ENCODE measurements at places on chromosomes 6 and 20. TPM values are rescaled to one million over a fixed set of nuclear protein-coding genes. Genes with fewer than 3 reads are reported as not detected.

The AGER gene
- total RNA-seq: 20.7 TPM

The SLC16A10 gene
- 4.2 TPM for total RNA-seq

The CFAP206 gene
- not detected for total RNA-seq

The KCNK5 gene
- total RNA-seq: 33.8 TPM

The RPS6KA2 gene
- 2.8 TPM for total RNA-seq

The TBXT gene
- not detected for total RNA-seq

DNA sequence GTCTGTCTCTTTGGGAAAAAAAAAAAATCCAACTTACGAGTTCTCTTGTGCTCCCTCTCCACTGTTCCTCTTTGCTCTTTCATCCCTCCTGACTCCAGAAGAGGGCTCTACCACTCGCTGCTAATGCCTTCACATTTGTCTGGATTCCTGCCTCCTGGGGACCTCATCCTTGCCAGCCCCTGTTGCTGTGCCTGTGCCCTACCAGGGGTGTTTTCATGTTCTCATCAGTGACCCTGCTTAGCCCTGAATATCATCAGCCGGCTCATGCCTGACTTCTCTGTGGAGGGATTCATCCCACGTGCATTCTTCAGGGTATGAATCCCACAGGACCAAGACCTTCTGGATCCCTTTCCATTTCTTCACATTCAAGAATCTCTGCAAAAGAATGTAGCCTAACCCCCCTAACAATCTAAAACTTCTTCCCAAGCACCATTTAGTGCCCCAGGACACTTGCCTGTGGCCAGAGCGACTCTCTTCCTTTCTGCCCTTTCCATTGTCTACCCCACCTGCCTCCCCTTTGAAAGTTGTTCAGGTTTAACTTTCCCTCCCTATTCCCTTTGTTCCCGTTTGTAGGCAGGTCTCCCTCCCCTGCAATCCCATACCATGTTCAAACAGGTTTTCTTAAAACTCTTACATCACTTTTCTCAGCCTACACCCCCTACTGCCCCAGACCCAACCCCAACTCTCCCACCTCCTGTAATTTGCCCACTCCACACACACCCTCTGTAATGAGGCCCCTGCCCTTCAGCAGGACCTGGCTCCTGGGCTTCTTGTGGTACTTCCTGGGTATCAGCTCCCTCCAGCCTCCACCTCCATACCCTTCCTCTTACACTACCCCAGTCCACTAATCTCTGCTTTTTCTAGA, 50.2 kb downstream of the RREB1 start:
- no peak overlapping the region for H3K4me3 ChIP-seq
- peaks cover 4% of the 10 kb centered on the region for H3K36me3 ChIP-seq
- DNase-seq: no peak
- H3K4me1 ChIP-seq: peaks cover 26% of the 10 kb centered on the region

DNA sequence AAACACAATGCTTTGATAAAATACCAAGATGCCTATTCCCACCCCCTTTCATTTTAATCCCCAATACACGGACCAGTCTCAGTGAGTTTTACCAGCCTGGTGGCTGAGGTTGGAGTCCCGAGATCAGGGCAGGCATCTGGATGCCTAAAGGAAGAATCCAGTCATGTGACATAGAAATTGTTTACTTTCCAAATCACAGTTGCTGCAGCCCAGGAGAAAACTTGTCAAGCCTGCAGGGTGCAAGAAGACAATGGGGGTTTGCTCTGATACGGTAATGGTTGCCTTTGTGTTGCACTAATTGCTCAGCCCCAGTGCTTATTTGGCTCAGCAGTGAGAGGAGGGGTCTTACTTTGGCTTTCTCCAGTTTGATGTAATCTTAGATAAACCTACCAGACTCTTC, 308.5 kb upstream of the POU3F2 start:
- no peaks in the 10 kb centered on the region for H3K27me3 ChIP-seq
- no peak for DNase-seq
- H3K36me3 ChIP-seq: no peaks in the 10 kb centered on the region
- H3K4me1 ChIP-seq: no peaks in the 10 kb centered on the region
- no peak overlapping the region for H3K27ac ChIP-seq
- no peak overlapping the region for H3K4me3 ChIP-seq

- no peak overlapping the region for H3K27ac ChIP-seq
- no peaks in the 10 kb centered on the region for H3K4me1 ChIP-seq
- H3K27me3 ChIP-seq: no peaks in the 10 kb centered on the region
- no peak for DNase-seq
- H3K36me3 ChIP-seq: no peaks in the 10 kb centered on the region
- H3K4me3 ChIP-seq: no peak overlapping the region
Measured at GRCh38 chr20:15564981-15565380, 1008.3 kb downstream of the KIF16B start.

DNA sequence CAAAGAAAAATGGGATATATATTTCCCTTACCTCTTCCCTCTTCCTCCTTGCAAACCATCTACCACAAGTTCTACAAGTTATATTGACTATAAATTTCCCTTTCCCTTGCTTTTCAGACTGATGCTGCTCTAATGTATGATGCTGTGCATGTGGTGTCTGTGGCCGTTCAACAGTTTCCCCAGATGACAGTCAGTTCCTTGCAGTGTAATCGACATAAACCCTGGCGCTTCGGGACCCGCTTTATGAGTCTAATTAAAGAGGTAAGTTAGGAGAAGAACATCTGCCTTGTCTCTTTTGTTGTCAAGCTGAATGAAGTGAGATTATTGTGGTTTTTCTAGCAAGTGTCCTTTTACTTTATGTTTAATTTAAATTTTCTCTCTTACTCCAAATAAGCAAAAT, 406.0 kb downstream of the GRIK2 start:
- no peaks in the 10 kb centered on the region for H3K36me3 ChIP-seq
- H3K27ac ChIP-seq: no peak overlapping the region
- no peak overlapping the region for H3K4me3 ChIP-seq
- DNase-seq: no peak

GRCh38 chr6:111990214-111990613, 63.7 kb upstream of the CCN6 start:
- peak overlapping the region; percentile 57 for H3K27ac ChIP-seq
- H3K36me3 ChIP-seq: no peaks in the 10 kb centered on the region
- no peak for DNase-seq
- H3K27me3 ChIP-seq: no peaks in the 10 kb centered on the region

DNA sequence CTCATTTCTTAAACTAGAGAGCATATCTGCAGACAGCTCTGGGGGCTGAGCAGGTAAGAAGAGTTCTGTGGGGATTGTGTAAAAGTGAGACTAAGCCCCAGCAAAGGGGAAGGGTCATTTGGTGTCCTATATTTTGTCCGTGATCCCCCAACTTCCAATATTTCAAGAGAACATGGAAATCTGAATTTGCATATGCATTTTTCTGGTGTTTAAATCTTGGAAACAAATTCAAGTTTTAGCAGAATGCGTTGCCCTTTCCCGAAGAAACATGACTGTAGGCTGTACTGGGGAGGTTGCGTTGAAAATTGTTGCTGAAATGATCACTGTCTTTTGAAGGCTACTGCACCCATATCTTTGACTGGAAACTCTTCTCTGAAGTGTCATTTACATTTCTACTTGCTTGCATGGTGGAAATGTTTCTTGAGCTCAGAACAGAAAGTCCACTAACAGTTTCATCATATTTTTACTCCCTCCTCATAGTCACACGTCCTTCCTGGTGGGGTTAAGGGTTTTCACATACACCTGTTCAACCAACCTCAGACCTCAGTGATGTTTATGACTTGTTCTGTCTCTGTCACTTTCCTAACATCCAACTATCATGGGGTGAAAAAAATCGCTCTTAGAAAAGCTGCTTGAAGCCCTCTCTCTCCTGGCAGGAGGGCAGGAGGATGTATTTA, 140.3 kb downstream of the BCAS1 start:
- H3K4me3 ChIP-seq: no peak overlapping the region
- H3K27me3 ChIP-seq: no peaks in the 10 kb centered on the region
- no peaks in the 10 kb centered on the region for H3K36me3 ChIP-seq
- no peak for DNase-seq
- peak overlapping the region; percentile 35 for H3K27ac ChIP-seq

GRCh38 chr6:141528596-141528995, 604.1 kb upstream of the GJE1 start:
- H3K27me3 ChIP-seq: peaks cover 7% of the 10 kb centered on the region
- no peaks in the 10 kb centered on the region for H3K4me1 ChIP-seq
- H3K4me3 ChIP-seq: no peak overlapping the region
- H3K36me3 ChIP-seq: no peaks in the 10 kb centered on the region

DNA sequence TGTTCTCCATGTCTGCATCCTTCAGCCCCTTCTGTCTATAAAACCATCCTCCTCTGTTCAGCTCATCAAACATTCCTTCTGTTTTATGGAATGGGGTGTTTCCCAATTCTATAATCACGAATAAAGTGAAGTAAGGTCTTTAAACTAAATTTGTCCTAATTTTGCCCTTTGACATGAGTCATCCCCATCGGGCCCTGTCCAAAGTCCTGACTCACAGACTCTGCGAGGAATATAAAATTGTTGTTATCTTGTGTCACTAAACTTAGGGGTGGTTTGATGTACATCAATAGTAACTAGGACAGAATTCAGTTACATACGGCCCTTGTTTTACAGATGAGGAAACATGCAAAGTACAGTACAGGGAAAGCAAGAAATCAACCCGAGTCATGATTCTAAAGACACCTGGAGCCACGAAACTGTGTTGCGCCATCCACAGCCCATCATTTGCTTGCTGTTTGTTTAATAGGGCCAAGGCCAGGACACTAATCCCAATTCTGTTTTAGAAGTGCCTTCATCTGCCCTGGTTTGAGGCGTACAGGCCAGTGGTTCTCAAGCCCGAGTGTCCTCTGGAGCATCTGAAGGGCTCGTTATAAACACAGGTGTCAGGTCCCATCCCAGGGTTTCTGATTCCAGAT, 2.8 kb downstream of the ACSS1 start:
- H3K4me3 ChIP-seq: no peak overlapping the region
- H3K4me1 ChIP-seq: peaks cover 40% of the 10 kb centered on the region
- no peak overlapping the region for H3K27ac ChIP-seq
- DNase-seq: no peak

DNA sequence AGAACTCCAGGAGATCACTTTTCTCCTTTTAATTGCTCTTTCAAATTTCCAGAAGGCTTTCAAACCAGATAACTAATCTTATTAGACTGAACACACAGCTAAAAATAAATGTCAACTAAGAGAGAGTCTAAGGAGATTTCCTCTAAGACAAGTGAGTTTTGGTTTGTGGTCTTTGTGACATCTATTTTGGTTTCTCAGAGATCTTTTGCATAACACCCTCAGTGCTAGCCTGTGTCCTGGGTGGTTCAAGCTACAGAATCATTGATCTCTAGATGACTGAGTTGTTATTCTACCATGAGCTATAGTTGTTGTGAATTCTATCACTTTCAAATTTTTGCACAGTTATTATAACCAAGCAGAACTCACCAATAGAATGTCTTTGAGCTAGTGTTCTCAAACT, 49.1 kb upstream of the PLCB4 start:
- no peak overlapping the region for H3K27ac ChIP-seq
- DNase-seq: no peak
- no peaks in the 10 kb centered on the region for H3K36me3 ChIP-seq
- no peaks in the 10 kb centered on the region for H3K27me3 ChIP-seq

- no peak overlapping the region for H3K4me3 ChIP-seq
Measured at GRCh38 chr20:16352321-16352720, 220.9 kb downstream of the KIF16B start.

DNA sequence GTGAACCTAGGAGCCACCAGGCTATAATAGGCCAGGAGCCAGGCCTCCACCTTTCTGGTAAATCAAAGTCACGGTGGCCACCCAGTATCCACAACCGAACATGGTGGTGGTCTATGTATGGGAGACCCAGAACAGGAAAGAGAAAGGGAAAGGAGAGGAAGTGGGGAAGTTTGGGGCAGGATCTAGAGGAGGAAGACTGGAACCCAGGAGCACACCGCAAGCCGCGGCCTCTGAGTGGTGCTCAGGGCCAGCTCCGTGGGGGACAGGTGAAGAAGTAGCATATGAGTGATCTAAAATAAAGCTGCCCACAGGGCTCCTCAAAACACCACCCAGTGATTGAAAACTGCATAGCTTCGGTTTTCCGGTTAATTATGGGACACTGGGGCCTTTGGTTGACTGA, 214.8 kb downstream of the ZDHHC14 start:
- DNase-seq: no peak
- peaks cover 6% of the 10 kb centered on the region for H3K4me1 ChIP-seq
- H3K27ac ChIP-seq: no peak overlapping the region
- H3K36me3 ChIP-seq: peaks cover 10% of the 10 kb centered on the region

GRCh38 chr6:158481690-158482473, 78.0 kb upstream of the TMEM181 start:
- DNase-seq: no peak
- H3K27ac ChIP-seq: no peak overlapping the region
- no peaks in the 10 kb centered on the region for H3K27me3 ChIP-seq
- no peaks in the 10 kb centered on the region for H3K4me1 ChIP-seq
- H3K36me3 ChIP-seq: peaks cover 7% of the 10 kb centered on the region
- H3K4me3 ChIP-seq: no peak overlapping the region
